ENCODE measurements at places on chromosomes 2 and 18.

DNA sequence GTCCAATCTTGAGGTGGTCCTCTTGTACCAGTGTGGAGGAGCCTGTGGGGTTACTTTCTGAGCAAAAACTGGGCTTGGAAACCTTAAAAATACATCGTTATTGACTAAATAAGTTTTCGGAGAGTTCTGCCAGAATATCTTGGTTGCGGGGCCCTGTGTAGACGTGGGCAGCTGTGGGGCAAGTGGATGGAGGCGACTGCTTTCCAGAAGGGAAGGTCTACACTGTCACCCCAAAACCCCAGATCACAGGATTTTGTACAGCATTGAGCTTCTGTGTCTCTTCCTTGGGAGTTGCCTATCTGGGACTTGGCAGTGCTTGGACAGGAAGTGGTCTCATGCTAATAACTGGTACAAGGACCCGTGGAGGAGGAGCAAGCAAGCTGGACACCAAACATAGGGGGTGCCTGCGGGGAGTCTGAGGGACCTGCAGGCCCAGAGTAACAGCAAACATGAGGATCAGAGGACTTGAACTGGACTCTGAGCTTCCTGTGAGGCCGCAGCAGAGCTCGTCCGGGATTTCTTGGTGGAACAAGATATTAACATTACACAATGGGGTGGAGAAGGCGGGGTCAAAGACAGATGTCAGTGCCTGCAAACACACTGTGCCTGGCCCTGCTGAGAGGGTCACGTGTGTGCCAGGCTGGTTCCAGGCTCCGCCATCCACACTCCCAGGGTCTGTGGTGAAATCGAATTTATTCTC lies 48.0 kb upstream of the CTLA4 start:
- DNase-seq = no peak

DNA sequence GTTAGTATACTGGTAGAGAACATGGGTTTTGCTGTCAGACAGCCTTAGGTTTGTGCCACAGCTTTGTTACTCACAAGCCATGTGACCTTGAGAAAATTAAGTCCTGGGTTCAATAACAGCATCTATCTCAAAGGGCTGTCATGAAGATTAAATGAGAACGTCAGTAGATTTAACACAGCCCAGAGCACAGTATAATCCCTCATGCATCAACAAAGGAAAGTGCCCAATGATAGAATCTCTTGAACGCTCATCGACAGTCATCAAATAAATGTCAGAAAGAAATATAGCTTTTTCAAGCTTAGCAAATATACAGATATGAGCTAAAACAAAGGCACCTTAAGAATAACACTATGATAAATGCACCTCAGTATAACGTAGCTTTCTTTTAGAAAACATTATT lies 22.3 kb downstream of the CUL3 start:
- DNase-seq = no peak

DNA sequence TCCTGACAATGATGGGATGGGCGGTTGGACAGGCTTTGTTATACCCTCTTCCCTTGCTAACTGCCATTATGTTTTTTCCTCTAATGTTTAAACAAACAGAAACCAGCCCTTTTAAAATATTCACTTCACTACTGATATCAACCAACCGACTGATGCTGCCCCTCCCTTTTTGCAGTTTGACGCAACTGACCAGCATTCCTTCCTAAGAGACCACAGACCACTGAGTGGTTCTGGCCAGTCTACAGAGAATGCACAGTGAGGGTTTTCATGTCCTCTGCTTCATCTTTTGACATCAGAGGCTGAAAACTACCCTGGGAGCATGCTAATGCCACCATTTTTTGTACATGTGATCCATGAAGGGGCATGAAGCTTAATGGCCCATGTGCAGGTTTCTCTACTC lies 85.3 kb downstream of the CYP26B1 start:
- no peak for DNase-seq

- DNase-seq = no peak
These were observed 93.0 kb upstream of the MCFD2 start for GRCh38 chr2:47008381-47009252.

DNA sequence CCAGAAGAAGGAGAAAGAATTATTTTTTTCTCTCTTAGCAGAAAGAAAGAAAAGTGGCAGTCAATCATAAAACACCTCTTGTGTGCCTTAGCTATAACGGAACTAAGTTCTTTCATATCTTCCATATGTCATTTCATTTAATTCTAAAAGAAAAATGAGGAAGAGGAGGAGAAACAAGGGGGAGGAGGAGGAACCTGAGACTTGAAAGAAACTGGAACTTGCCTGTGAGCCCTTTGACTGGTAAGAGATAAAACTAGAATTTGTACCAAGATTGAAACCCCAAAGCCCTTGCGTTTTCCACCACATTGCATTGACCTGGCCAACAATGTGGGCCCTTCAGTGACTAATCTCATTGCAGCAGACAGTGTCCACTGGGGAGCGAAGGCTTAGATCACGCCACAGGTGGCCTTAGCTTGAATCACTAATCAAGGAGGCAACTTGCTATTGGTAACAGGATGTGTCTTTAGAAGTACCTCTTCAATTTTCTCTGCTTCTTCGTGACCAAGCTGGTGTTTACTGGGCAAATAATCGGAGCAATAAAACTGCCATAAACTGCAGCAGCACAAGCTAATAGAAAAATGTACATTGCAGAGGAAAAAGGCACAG lies 307.9 kb downstream of the CLIP4 start:
- DNase-seq = no peak

- no peak for DNase-seq
These were observed 89.5 kb downstream of the CERS6 start for GRCh38 chr2:168545439-168546082.

GRCh38 chr2:75548036-75548573 lies 12.6 kb downstream of the EVA1A start:
- peak; percentile 77 for DNase-seq

DNA sequence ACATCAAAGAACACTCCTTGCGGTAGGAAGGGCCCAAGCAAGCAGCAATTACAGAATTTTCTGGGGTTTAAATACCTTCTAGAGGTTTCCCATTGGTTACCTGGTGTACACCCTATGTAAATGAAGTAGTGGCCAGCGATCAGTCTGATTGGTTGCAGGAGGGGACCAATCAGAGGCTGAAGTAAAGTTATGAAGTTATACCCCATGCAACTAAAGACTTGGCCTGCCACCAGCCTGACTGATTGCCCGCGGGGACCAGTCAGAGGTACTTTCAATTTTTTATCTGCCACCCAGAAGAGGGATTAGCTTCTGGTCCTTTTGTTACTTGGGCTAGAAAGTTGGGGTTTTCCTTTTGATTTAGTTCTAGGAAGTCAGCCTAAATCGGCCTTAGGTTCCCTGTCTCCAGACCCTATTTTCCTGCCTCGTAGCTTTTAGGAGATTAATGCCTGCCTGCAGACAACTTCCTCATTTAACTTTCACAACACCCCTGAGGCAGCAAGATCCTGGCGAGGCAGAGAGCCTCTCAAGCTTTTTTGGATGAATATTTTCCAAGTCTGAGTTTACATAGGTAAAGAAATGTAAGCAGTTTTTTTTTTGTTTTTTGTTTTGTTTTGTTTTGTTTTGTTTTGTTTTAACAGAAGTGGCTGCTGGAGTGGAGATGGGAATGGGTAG lies 1.5 kb upstream of the DGUOK start:
- DNase-seq = no peak

DNA sequence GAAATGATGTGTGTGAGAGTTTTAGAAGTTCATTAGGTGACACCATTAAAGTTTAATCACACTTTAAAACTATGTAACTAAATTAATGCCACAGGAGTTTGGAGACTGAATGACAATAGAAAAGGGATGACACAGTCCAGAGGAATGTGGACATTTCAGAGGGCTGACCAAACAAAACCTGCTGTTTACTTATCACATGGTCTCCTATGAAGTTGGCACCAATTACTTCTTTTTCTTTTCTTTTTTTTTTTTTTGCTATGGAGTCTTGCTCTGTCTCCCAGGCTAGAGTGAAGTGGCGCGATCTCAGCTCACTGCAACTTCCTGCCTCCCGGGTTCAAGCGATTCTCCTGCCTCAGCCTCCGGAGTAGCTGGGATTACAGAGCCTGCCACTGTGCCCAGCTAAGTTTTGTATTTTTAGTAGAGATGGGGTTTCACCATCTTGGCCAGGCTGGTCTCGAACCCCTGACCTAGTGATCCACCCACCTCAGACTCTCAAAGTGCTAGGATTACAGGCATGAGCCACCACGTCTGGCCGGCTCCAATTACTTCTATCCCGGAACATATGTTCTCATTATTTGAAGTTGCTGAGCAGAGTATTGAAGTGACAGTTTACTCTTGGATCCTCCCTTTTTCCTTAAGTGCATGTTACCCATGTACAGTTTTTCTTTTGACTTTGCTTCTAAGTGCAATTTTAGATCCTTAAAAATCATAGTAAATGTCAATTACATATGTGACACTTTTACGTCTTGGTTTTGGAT lies 4.3 kb downstream of the AGPS start:
- peak; percentile 55 for DNase-seq

- no peak for DNase-seq
These were observed 199.7 kb downstream of the PID1 start for GRCh38 chr2:229071292-229071976.

DNA sequence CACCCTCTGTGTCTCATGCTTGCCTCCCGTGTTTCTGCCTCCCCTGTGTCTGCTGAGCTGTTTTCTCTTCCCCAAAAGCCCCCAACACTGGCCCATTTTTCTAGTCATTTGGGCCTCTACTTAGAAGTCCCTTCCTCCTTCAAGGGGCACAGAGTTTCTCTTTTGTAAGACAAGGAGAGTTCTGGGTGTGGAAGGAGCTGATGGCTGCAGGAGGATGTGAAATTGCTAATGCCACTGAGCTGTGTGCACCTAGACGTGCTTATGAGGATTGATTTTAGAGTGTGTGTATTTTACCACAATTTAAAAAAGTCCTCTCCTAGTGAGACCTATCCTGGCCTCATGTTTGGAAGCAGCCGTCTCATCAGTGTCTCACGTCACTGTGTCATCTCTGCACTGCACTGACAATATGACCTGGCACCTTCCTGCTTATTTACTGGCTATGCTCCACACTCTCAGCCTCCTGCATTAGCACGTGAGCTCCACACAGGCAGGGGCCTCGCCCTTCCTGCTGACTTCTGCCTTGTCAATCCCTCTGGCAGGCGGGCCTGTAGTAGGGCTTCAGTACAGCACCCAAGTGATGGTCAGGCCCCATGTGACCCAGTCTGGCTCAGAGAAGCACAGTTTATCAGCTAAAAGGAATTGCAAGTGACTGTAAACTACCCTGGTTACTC lies 8.0 kb upstream of the MBP start:
- DNase-seq = no peak
